Cortex of kidney (tissue), 1 donor: ENCODE measurements at places on chromosomes 5 and 9.

GRCh38 chr5:79329453-79329852 is 93.5 kb downstream of the JMY start:
- DNase-seq = no peak

- DNase-seq = no peak
Observed at GRCh38 chr5:131171276-131171810, 599 bp downstream of the LYRM7 start.

DNA sequence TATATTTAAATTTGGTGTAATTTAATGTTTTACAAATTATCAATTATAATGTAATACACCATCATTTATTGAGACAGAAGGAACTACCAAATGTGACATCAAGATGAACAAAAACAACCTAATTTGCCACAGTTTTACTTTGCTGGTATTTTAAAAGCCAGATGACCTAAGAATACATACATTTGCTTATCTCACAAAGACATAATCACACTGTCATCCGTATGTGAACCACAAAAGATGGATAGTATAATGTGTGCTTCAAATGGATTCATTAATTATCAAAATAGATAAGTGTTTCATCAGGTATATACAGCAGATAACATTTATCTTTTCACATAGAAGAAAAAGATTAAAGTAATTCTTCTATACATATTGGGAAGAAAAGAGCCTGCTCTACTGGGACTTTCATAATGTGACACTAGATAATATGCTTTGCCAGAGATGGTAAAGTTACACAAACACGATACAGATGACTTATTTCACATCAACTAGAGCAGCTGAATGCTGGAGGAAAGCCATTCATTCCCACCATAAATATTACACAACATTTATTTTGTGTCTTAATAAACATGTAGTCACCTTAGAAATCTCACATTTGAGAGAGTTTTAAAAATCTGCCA is 278.5 kb downstream of the ISL1 start:
- no peak for DNase-seq

- no peak for DNase-seq
Observed at GRCh38 chr9:78301466-78301865, 4.5 kb downstream of the PSAT1 start.

- DNase-seq = no peak
Observed at GRCh38 chr9:87874304-87874623, 8.4 kb upstream of the SPATA31E1 start.

- no peak for DNase-seq
Observed at GRCh38 chr5:14069021-14069420, 74.1 kb upstream of the TRIO start.

- no peak for DNase-seq
Observed at GRCh38 chr9:99003308-99003707, 59.6 kb downstream of the COL15A1 start.

GRCh38 chr9:29659014-29659413 is 2085.7 kb upstream of the C9orf72 start:
- no peak for DNase-seq

GRCh38 chr9:79946712-79947111 is 374.9 kb downstream of the TLE4 start:
- DNase-seq = no peak

DNA sequence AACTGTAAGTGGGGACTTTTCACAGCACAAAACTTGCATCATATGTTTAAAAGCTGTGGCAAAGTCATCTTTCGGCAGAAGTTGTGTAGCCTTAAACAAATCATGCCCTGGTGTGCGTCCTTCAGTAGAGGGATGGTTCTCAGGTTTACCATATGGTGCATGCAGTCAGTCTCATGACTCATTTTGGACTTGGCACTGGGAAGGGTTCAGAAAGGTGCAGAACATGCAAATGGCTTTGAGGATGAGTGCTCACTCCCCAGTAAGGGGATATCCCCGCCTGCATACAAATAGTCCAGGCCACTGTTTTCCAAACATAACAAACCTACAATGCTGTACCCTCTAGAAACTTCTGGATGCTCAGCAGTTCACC is 260.3 kb downstream of the NDUFS4 start:
- no peak for DNase-seq

DNA sequence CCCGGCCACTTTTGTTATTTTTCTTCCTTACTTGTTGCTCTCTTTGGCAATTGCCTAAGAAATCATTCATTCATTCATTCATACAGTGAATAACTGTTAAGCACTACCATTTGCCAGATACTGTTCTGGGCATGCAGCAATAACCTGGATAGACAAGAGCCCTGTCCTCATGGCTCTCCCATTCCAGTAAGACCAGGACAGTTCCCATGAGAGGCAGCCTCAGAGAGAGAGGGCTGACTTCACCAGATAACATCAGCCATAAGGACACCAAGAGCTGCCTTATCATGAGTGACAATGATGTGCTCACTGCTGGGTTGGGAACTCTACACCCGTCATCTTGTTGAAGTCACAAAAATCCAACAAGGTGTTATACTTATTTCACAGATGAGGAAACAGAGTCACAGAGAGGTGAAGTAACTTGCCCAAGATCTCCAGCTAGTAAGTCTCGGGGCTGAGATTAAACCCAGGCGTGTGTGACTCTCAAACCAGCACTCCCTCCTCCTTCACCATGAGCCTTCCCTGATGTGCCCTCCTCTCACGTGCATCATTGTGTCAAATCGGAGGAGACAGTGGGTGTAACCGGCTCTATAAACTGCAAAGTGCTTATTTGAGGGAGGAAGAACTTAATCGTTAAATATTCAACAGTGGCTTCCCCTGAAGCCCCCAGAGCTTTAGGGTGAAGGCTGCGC is 61.1 kb upstream of the TBC1D2 start:
- no peak for DNase-seq

GRCh38 chr9:100775912-100776311 is 198.0 kb downstream of the CAVIN4 start:
- no peak for DNase-seq

DNA sequence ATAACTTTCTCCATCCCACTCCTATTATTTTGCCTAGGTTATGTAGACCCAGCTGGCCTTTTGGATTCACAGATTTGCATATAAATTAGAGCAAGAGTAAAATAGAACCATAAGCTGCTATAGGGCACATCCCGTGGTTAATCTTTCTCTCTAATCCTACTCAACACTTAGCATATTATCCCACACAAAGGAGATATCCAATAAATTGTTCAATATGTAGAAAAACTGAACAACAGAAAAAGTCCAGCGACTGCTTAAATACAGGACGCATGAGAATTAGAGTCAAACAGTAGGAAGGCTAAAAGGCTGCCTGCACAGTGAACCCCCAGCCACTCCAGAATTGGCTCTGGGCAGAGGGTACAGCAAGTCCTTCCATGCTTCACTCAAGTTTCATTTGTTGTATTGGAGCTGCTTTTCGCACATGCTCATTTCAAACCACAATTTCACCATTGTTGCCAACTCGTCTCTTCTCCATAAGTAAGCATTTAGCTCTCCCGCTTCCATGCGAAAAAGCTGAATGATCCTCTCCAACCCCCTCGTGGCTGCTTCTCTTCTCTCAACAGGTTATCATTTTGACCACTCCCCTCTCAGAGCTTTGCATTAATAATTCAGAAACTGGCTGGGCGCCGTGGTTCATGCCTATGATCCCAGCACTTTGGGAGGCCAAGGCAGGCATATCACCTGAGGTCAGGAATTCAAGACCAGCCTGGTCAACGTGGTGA is 14.1 kb upstream of the IQGAP2 start:
- no peak for DNase-seq

GRCh38 chr5:157365732-157366131 is 94.3 kb upstream of the NIPAL4 start:
- DNase-seq = no peak

DNA sequence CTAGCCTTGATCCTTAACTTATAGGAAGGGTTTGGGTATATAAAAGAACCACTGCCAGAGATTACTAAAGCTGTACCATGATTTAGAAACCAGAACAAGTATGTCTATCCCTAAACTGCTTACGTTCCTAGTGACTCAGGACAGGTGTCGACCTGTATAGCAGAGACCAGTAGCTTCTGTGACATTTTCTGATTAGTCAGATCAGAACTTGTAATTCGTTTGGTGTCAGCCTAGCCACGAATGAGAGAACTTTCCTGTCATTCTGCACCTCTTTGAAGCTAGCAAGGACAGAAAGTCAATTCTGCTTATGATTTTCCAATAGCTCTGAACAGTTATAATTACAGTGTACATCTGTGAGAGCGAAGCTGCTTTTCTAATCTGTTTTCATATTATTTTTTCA is 39.5 kb downstream of the PRKACG start:
- DNase-seq = no peak

DNA sequence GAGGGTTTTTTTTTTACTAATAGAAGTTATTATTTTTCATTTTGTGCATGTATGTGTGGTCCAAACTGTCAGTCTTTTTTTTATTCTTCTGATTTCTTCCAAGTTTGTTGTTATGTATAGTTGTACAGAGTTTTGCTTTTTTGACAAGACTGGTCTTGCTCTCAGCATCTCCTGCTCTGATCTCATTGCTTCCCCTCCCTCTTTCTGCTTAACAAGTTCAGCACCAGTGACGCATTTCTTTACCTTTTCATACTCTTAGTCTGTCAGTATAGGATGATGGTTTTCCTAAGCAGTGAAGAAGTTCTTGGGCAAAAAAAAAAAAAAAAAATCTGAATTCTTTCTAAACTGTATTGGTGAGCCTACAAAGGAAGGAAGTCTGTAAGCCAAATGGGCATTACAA is 135.1 kb downstream of the CD180 start:
- no peak for DNase-seq

GRCh38 chr5:149953436-149954121 is 7.0 kb upstream of the SLC26A2 start:
- DNase-seq = no peak

- no peak for DNase-seq
Observed at GRCh38 chr5:11062397-11062796, 301.4 kb upstream of the DAP start.

DNA sequence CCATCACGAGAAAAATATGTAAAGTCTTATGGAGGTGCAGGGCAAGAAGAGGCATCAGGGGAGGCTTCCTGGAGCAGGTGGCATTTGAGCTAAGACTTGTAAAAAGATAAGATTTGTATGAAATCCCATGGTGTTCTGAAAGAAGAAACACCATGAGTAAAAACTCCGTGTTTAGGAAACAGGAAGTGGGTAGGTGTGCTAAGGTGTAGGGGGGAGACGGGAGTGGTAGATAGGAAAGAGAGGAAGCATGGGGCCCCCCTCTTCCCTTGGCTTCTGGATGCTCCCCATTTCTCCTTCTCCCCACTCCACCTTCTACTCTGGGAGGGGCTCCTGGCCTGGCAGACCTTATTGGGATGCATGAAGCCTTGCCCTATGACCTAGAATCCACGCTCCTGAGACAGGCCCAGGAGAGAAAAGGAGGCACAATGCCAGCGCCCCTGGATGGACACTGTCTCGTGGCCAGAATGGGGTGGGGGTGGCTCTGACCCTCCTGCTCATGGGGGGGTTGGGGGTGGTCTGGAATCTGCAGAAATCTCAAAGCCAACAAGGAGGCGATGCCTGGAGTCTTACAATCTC is 103.6 kb downstream of the GTF3C4 start:
- DNase-seq = no peak

DNA sequence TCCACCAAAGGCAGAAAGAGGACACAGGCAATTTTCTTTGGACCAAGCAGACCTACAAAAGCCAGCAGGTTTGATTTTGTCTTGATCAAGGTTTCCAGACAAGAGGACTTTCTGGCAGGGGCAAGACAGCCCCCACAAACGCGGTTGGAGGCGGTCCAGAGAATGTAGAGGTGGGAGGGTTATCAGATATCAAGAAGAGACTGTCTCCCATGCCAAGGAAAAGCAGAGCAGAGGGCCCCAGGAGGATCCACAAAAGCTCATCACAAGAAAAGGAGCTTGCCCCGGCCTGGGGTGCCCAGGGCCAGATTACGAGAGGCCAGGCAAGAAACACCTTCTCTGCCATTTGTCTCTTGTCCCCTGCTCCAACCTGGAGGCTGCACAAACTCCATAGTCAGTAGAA is 538.9 kb downstream of the BNC2 start:
- DNase-seq = no peak

DNA sequence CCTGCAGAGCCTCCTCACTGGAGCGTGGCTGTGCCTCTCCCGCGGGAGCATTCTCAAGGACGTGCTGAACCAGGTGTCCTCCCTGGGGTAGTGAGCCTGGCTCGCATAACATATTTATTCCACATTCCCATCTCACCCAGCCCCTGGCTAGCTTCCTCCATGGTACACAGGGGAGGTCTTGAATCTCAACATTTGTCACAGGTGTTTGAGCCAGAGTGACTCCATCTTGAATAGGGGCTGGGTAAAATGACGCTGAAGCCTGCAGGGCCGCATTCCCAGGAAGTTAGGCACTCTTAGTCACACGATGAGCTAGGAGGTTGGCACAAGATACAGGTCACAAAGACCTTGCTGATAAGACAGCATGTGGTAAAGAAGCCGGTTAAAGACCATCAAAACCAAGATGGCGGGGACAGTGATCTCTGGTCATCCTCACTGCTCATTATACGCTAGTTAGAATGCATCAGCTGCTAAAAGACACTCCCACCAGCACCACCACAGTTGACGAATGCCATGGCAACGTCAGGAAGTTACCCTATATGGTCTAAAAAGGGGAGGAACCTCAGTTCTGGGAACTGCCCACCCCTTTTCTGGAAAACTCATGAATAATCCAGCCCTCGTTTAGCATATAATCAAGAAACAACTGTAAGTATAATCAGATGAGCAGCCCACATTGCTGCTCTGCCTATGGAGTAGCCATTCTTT is 273.8 kb upstream of the IRX4 start:
- no peak for DNase-seq

GRCh38 chr5:53359916-53360517 is 120.4 kb upstream of the FST start:
- DNase-seq = no peak

DNA sequence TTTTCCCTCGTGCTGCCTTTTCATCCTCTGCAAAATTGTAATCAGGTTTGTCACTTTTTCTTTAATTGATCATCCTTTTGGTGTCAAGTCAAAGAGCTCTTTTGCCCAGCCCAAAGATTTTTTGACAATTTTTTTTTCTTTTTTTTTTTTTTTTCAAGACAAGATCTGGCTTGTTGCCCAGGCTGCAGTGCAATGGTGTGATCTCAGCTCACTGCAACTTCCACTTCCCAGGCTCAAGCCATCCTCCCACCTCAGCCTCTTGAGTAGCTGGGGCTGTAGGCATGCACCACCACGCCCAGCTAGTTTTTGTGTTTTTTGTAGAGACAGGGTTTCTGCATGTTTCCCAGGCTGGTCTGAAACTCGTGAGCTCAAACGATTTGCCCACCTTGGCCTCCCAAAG is 36.7 kb downstream of the CDK7 start:
- DNase-seq = no peak

GRCh38 chr5:59661311-59661710 is 232.2 kb downstream of the PDE4D start:
- no peak for DNase-seq

DNA sequence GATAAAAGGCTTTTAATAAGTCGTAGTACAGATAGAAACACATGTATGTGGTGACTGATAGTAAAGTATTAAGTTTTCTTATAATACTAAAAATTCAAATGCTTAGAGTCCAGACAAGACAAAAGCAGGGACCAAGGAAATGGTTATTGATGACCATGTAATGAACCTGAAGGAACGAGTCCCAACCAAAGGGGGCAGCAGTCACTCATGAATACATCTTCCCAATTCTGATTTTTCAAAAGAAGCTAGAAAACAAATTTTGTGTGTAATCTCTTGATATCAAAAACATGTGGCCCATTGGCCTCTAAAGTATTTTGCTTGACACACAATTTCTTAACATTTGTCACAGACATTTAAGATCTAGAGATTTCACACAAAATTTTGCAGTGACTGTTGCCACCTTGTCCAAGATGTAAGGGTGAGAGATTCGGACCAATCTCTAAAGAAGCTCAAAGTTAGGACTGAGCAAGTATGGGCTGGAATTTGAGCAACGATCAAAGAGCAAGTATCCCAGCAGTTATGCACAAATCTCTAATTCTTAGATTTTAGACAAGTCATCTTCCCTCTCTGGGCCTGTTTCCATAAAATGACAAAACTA is 66.8 kb downstream of the ARL15 start:
- no peak for DNase-seq
